ENCODE measurements at places on chromosomes 1 and 21. TPM values are rescaled to one million over a fixed set of nuclear protein-coding genes. Genes with fewer than 3 reads are reported as not detected.

The GSTM5 gene
- total RNA-seq, result 4.4 TPM

The CLCNKB gene
- total RNA-seq, result not detected

The MYBPH gene
- 1.0 TPM for total RNA-seq

The DDR2 gene
- 95.1 TPM for total RNA-seq

The KCNA10 gene
- total RNA-seq, result not detected

The NBPF4 gene
- total RNA-seq, result not detected

The SNX7 gene
- total RNA-seq, result 18.4 TPM

The SMCP gene
- not detected for total RNA-seq

The OR2T29 gene
- total RNA-seq, result not detected

The CD1E gene
- total RNA-seq, result not detected

The KPRP gene
- total RNA-seq, result not detected

The TTLL7 gene
- total RNA-seq, result 7.4 TPM

The OSCP1 gene
- 5.8 TPM for total RNA-seq

The AMY1C gene
- not detected for total RNA-seq

The RXFP4 gene
- total RNA-seq, result not detected

The EFNA1 gene
- total RNA-seq, result 14.2 TPM

The RGS5 gene
- 4.8 TPM for total RNA-seq

Data from cardiac ventricle fibroblast (primary cell).